Esophagus mucosa (tissue), 1 donor: ENCODE measurements at places on chromosomes 2 and 18.

- no peak for ATAC-seq
These were observed 84.0 kb upstream of the TMEFF2 start for GRCh38 chr2:192278701-192279100.

DNA sequence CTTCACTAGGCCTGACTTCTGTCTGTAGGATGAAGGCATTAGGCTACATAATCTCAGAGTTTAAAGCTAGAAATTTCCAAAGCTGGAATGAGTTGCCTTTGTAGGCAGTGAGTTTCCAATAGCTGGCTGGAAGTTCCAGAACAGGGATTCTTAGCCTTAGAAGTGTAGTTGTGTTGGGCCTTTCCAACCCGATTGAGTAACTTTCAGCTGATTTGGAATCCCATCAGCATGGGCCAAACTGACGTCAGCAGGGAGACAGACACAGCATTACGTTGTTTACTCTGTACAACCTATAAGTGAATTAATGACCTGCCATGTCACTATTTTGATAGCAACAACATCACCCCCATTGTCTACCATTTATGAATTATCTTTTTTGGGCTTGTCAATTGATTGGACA, 56.9 kb downstream of the SETBP1 start:
- ATAC-seq, result no peak

GRCh38 chr2:112137516-112138158, 548 bp upstream of the FBLN7 start:
- peak; percentile 55 for ATAC-seq

GRCh38 chr2:197205585-197206215, 104.9 kb downstream of the ANKRD44 start:
- ATAC-seq, result peak; percentile 25

DNA sequence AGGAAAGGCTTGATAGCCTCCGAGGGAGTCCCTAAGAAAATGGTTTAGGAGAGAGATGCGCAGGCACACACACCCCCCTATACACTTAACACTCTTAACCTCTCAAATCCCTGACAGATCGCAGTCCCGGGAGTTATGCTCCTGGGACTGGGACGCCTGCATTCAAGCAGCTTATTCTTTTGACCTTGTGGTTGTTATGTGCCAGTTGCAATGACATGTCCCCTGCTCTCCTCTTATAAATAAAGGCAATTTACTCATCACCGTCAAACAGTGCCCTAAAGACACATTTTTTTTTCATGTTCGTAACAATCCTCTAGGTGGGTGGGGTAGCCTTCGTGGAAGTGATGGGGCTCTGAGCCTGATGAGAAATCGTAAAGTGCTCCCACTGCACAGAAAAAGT, 162.2 kb downstream of the LRRC30 start:
- no peak for ATAC-seq

GRCh38 chr18:55488473-55488872, 99.5 kb downstream of the TCF4 start:
- ATAC-seq, result no peak

DNA sequence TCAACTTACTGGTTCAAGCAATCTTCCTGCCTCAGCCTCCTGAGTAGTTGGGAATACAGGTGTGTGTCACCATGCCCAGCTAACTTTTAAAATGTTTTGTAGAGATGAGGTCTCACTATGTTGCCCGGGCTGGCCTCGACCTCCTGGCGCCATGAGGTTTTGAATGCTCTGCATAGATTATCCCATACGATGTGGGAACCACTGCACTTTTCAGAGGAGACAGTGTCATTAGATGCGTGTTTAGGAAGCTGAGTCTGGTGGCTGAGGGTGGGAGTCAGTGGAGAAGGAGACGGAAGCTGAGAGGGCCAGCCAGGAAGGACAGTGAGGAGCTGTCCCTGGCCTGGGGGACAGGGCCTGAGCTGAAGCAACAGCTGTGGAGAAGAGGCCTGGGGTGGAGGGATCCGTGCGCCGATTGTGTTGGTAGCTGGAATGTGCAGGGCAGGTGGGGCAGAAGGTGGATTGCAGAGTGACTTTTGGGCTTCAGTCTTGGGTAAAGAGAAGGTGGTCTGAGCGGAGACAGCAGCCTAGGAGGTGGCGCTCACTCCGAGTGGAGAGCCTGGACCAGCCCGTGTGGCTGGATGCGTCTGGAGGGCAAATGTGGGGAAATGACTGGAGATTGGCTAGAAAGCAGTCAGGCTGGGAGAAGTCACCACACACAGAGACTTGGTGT, 68.0 kb downstream of the LDLRAD4 start:
- no peak for ATAC-seq

DNA sequence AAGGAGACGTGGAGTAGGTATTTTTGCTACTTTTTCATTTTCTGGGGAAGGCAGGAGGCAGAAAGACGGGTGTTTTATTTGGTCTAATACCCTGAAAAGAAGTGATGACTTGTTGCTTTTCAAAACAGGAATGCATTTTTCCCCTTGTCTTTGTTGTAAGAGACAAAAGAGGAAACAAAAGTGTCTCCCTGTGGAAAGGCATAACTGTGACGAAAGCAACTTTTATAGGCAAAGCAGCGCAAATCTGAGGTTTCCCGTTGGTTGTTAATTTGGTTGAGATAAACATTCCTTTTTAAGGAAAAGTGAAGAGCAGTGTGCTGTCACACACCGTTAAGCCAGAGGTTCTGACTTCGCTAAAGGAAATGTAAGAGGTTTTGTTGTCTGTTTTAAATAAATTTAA, 3.4 kb downstream of the FZD7 start:
- ATAC-seq, result no peak

DNA sequence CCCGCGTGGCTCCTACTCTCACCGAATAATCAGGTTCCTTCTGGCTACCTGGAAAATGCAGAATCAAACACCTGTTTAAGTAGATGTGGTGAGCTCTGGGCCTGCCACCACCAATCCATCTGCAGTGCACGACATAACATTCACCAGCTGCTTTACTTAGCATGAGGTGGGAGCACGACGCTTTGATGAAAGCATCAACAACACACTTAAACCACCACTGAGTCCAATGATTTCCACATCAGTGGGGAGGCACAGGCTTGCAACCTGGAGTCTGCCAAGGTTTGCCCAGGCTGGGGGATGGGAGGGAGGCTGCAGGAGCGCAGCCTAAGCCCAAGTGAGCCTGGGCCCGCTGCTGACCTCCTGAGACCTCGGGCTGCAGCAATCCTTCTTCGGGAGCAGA, 415.5 kb downstream of the MEIS1 start:
- no peak for ATAC-seq

DNA sequence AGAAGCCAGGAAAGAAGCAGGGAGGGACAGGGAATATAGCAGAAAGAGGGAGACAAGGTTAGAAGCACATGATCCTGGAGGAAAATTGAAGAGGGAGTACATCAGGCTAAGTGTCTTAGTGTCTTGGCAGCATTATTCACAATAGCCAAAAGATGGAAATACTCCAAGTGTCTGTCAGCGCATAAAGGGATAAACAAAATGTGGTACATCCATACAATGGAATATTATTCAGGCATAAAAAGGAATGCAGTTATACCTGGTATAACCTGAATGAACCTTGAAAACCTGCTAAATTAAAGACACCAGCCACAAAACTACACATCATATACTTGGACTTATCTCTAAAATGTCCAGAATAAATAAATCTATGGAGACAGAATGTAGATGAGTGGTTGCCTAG, 219.1 kb upstream of the PID1 start:
- no peak for ATAC-seq

DNA sequence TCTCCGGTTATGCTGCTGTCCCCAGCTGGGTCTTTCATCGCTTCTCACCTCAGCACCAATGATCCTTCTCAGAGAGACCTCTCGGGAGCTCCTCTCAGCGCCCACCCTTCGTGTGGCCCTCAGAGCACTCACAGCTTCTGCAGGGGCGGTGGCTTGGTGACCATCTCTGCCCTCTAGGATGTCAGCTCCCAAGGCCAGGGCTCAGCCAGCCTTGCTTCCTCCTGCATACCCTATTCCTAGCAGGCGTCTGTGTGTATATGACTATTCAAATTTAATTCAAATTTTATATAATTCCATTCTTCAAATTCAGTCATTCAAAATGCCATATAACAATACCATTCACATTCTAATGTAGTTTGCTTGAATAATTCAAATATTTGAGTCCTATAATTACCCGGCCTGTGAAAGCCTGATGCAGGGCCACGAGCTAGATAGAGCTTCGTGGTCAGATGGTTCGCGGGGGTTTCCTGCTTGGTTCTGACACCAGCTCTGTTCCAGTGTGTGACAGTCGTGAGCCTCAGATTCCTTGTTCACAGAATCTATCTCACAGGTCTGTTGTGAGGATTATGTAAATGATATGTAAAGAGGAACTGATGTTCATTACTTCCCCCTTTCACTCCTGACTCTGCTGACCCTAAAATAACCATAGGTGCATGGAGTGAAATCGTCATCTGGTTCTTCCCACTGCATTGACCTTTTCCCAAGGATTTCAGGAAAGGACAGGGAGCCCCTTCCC, 94.0 kb upstream of the CNGA3 start:
- ATAC-seq, result no peak

DNA sequence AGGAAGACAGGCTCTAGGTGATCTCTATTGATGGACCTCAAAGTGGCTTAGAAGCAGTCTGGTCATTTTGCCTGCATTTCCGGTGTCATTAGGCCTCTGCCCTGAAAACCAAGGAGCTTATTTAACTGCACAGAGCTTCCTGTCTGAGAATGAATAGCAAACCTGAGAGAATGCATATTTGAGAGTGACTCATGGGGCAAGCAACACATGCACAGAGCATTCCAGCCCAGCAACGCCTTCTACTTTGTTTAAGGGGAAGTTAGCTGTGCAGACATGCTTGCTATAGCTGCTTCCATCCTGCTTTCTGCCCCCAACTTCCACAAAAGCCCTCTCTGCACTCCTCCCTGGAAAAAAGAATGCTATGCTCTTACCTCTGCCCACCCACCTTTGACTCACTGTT, 232.8 kb downstream of the GRB14 start:
- peak; percentile 98 for ATAC-seq

GRCh38 chr2:155350783-155351580, 652.5 kb downstream of the KCNJ3 start:
- ATAC-seq, result no peak

- no peak for ATAC-seq
These were observed 7.7 kb upstream of the CDC42EP3 start for GRCh38 chr2:37679072-37679695.

DNA sequence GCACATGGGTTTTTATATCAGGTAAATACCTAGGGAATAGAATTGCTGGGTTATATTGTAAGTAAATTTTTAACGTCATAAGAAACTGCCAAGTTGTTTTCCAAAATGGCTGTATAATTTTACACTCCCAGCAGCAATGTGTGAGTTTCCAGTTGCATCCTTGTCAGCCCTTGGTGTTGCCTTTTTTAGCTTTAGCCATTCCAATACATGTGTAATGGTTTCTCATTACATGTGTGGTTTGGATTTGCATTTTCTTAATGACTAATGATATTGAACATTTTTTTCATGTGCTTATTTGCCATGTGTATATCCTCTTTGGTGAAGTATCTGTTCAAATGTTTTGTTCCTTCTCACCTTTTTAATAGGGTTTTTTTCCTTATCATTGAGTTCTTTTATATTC, 70.8 kb downstream of the ABI2 start:
- no peak for ATAC-seq

DNA sequence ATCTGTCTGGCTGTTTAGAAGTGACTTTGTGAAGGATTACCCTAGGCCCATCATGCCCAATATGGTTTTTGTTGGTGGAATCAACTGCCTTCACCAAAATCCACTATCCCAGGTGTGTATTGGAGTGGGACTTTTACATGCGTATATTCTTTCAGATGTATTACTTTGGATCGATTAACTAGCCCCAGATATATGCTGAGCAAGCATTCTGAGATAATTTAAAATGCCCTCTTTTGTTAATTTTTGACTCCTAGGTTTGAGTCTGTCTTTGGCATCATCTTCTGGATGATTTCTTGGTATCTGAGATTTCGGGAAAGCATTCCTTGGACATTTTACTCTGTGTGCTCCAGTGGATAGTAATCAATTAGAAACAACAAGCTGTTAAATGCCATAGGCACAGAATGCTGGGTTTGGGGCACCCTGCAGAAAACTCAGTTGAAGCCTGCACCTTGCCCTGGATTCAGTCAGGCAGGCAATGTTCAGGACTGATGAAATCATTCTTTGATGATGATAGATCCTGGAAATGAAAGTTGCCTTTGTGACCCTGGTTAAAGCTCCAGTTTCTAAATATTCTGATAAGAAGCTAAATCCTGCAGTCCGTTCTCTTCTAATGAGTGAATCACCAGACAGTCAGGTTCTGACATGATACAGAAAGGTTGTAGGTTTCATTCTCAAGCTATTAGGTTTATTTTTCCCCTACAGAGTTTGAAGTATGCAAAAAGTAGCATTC, 1.1 kb downstream of the UGT1A1 start:
- ATAC-seq, result peak; percentile 60

- ATAC-seq, result no peak
These were observed 8.3 kb upstream of the GAL3ST2 start for GRCh38 chr2:241768251-241768711.

GRCh38 chr2:19442731-19443130, 84.3 kb upstream of the OSR1 start:
- no peak for ATAC-seq

DNA sequence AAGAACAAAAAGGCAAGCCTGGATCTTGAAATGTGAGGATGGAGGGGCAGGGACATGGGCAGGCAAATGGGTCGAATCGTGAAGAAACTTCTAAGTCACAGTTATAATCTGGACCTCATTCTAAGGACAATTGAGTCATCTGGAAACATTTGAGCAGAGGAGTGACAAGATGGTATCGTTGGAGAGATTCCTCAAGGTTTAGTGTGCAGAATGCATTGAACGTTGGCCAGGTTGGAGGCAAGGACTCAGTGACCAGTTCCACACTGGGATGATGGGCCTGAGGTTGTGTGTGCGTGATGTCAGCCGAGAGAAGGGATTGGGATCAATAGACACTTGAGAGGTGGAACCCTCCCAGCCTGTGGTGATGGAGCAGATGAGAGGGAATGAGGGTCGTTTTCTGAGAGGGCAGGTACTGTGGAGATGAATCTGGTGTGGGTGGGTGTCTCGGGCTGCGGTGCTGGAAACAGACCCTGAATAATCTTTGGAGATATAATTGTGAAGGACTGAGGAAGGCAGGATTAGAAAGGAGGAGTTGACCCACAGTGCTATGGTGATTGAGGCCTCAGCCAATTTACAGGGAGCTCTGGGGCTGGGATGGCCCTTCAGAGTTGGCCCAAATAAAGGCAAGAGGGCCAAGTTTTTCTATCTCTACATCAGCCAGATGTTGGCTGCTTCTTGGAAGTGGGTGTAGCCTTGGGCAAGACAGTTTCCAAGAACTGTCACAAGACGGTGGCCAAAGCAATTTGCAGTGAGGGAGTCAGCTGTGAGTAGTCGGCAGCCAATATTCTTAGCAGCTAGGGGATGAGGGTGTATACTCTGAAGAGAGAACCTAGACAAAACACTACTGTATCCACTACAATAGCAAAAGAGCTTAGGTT, 5.8 kb upstream of the ZNF532 start:
- no peak for ATAC-seq

- ATAC-seq, result no peak
These were observed 49.0 kb downstream of the PPP4R1 start for GRCh38 chr18:9565407-9565806.

- ATAC-seq, result no peak
These were observed 18.3 kb downstream of the ROCK2 start for GRCh38 chr2:11325961-11326676.

GRCh38 chr2:176865336-176865735, 347.3 kb upstream of the HNRNPA3 start:
- no peak for ATAC-seq

GRCh38 chr2:187769437-187769836, 215.2 kb upstream of the TFPI start:
- no peak for ATAC-seq

- peak; percentile 53 for ATAC-seq
These were observed 368.5 kb downstream of the LRRTM1 start for GRCh38 chr2:79935771-79936657.

- no peak for ATAC-seq
These were observed 23.4 kb downstream of the PSTPIP2 start for GRCh38 chr18:46048641-46049040.
